Umbilical cord (tissue), 2 donors: ENCODE measurements at places on chromosomes 12 and 14. TPM values are rescaled to one million over a fixed set of nuclear protein-coding genes. Genes with fewer than 3 reads are reported as not detected.

The GALNT6 gene
- 6.3 TPM for total RNA-seq

The ARHGDIB gene
- total RNA-seq, result 60.2 TPM

The LALBA gene
- total RNA-seq, result not detected

The CMA1 gene
- total RNA-seq, result not detected

The RPS29 gene
- 4,421 TPM for total RNA-seq

The WSCD2 gene
- 1.2 TPM for total RNA-seq

The CLECL1 gene
- total RNA-seq, result 2.4 TPM

The KANSL2 gene
- total RNA-seq, result 64.3 TPM

The PROX2 gene
- 0.72 TPM for total RNA-seq
